ENCODE measurements at places on chromosomes 12 and 14.

DNA sequence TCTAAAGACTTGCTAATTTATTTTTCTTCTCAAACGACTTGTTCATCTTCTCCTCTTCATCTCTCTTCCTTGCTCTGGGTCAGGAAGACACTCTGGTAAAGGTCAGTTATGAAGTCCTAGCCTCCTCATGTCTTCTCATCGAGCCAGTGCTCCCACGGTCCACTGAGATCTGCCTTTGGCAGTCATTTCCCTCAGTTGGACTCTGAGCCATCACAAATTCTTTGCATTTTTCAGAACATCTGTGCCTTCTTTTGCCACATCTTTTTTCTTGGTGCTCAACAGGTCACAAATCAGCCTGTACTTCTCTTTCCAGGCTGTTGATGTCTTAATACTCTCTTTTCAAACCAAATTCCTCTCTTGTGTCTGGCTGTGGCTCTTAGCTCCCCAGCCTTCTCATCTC lies 49.7 kb downstream of the IGF1 start:
- DNase-seq: no peak

- no peak for DNase-seq
These were observed 16.3 kb downstream of the MSRB3 start for GRCh38 chr12:65294641-65295262.

DNA sequence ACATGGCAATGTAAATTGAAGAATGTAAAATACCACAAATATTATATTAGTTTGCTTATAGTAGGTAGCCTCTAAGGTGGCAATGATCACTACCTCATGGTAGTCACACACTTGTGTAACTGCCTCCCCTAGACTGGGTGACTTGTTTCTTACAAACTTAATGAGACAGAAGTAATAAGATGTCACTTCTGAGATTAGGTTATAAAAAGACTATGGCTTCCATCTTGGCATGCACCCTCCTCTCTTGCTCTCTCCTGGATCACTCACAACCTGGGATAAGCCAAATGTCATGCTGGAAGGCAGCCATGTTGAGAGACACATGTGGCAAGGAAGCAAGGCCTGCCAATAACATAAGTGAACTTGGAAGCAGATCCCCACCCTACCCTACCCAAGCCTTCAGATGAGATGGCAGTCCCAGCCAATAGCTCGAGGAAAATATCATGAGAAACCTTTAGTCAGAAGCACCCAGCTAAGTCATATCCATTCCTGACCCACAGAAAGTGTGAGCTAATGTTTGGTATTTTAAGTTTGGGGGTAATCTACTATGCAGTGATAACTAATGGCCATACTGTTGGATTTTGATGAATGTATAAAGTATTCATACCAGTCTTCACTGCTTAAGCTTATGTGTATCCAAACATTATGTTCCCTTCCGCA lies 43.3 kb downstream of the PPP1R12A start:
- DNase-seq: no peak

GRCh38 chr12:92155733-92156132 lies 10.1 kb upstream of the BTG1 start:
- no peak for DNase-seq

DNA sequence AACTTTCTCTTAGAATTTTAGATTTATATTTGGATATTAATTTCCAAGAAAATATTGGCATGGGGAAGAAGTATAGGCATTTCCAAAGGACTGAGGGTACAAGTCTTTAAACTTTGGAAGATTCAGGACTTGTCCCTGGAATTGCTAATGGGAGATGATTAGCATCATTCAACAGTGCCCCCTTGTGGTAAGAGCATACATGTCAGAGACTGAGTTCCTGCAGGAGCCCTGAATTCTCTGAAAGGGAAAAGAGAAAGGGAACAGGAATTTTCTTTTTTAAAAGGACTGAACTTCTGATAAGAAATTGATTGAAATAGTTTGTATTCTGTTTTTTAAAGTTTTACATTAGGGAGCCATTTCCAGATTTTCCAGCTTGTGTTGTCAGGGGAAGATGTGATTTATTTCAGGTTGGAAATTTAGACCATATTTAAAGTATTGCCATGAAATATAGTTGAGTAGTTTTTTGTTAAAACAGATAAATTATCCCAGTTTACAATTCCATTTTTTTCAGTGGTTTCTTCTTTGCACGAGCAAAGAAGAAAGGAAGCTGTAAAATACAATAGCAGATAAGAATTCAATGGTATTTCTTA lies 44.0 kb upstream of the REP15 start:
- peak; percentile 39 for DNase-seq

GRCh38 chr14:99544991-99545390 lies 59.0 kb downstream of the CCDC85C start:
- no peak for DNase-seq

Data from SW 1271 (cell line).